ENCODE measurements at places on chromosomes 16 and 17. TPM values are rescaled to one million over a fixed set of nuclear protein-coding genes. Genes with fewer than 3 reads are reported as not detected.

DNA sequence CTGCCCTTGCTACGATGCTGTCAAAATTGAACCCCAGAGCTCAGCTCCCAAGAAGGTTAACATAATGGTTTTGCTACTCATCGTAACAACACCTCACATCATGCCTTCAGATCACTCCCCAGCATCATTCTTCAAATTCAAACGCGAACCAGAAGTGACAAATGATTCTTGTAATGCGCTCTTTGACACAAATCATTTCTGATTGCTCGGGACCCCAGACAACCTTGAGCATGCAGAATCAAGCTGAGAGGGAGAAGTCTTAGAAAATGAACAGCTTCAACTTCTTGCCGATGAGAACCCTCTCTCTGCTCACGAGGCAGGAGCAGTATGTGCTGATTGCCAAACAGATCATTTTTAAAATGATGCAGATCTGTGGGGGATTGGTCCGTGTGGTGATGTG, 241.0 kb upstream of the ASIC2 start:
- no peak overlapping the region for H3K27ac ChIP-seq
- DNase-seq: no peak
- no peak overlapping the region for H3K4me3 ChIP-seq
- H3K36me3 ChIP-seq: no peaks in the 10 kb centered on the region
- H3K27me3 ChIP-seq: no peaks in the 10 kb centered on the region

DNA sequence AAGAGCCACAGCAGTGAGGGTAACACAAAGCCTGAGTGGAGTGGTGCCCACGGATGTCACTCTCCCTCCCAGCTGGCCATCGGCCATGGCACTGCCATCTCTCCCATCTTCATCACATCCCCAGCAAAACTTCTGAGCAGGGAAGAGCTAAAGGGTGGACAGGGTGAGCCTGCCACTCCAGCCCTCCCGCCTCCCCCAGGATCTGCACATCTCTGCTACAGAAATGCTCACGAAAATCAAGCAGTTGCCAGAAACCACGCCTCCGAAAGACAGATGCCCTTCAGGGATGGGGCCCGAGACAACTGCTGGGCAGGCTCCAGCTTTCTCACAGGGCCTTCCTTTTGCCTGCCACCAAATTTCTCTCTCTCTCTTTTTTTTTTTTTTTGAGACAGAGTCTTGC, 3.6 kb downstream of the GRIN2C start:
- no peak overlapping the region for H3K27ac ChIP-seq
- H3K4me1 ChIP-seq: peaks cover 8% of the 10 kb centered on the region
- H3K36me3 ChIP-seq: no peaks in the 10 kb centered on the region
- H3K27me3 ChIP-seq: peaks cover 17% of the 10 kb centered on the region
- H3K4me3 ChIP-seq: no peak overlapping the region

DNA sequence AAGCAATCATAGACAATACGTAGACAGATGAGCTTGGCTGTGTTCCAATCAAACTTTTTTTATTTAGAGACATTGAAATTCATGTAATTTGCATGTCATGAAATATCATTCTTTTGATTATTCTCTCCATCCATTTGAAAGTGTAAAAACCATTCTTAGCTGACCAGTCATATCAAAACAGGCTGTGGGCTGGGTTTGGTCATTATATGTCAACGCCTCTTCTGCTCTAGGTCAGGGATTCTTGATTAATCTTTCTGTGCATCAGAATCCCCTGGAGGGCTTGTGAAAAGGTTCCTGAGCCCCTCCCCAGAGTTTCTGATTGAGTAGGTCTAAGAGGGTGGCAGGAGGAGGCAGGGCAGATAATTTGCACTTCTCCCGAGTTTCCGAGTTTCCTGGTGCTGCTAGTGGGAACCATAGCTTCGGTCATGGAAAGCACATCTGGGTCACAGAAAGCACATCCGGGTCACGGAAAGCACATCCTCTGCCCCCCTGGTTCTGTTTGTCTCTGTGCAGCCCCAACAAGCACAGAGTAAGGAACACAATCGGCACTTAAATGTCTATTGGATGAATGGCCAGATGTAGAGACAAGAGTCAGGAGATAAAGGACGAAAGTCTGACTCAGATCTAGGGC, 16.4 kb downstream of the PIMREG start:
- H3K27me3 ChIP-seq: no peaks in the 10 kb centered on the region
- H3K36me3 ChIP-seq: no peaks in the 10 kb centered on the region
- no peaks in the 10 kb centered on the region for H3K4me1 ChIP-seq
- no peak for DNase-seq
- no peak overlapping the region for H3K27ac ChIP-seq

DNA sequence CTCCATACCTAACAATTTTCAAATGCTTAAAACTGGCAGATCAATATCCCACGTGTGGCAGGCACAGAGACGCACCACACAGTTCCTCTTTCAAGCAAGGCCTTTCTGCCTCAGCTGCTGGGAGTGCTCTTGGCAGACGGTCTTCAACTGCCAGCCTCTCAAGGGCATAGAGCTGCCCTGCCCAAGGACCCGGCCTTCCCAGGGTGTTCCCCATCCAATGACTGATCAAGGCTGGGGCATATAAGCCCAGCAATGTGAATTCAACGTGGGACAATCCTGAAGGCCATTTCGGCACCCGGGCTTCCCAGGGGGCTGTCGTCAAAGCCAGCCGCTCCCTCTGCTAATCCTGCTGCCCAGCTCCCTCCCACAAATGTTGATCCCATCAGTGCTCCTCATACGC, 107.1 kb downstream of the STX8 start:
- no peaks in the 10 kb centered on the region for H3K36me3 ChIP-seq
- no peak for DNase-seq
- no peak overlapping the region for H3K27ac ChIP-seq

Gene MPV17L
- polyA plus RNA-seq: not detected

Gene CPSF4L
- not detected for polyA plus RNA-seq
